Activated CD8-positive, alpha-beta T cell treated with anti-CD3 and anti-CD28 coated beads, Interleukin-2, amount 10 ng/mL, durations not matched to agents 7 days and 5 days (primary cell): ENCODE measurements at places on chromosomes 11 and 22.

- no peak for DNase-seq
Observed at GRCh38 chr11:110096496-110096895, 3.3 kb downstream of the ZC3H12C start.

DNA sequence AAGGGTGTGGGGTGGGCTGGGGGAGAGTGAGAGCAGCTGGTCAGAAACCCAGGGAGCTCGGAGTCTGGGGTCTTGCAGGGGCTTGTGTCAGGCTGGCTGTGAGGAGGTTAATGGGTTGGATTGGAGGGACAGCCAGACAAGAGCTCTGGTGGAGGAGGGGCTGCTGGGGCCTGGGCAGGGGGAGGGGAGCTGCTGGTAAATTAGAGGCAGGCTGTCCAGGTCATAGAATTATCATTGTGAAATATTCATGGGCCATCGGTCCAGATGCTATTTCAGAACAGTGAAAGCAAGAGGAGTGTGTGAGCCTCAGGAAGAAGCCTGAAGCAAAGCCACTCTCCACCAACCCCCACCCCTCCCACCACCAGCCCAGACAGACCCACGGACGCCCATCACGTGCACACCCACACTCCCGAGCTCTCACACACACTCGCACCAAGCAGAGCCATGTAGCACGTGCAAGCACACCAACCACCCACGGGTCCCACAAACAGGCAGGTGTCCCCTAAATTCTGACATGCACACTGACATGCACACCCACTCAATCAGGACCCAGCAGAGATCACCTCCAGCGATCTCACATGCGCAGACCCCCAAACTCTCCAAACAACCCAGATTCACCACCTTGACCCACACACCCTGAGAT, 18.8 kb downstream of the RTN4RL2 start:
- no peak for DNase-seq

DNA sequence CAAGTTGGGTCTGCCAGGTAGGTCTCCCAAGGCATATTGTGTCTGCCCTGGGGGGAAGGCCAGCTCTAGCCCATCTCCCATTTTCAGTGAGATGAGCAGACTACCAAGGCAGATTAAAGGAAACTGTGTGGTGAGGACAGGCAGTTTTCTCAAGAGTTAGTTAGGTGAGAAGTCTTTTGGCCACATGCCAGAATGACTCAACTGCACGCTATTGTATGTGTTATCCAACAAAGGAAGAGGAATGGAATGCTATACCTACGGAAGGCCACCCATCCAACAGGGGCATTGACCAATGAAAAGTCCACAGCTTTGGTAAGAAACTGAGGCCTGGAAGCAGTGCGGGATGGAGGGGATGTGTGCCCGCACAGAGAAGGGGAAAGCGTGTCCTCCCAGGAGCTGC, 941.7 kb downstream of the NTM start:
- DNase-seq: no peak

DNA sequence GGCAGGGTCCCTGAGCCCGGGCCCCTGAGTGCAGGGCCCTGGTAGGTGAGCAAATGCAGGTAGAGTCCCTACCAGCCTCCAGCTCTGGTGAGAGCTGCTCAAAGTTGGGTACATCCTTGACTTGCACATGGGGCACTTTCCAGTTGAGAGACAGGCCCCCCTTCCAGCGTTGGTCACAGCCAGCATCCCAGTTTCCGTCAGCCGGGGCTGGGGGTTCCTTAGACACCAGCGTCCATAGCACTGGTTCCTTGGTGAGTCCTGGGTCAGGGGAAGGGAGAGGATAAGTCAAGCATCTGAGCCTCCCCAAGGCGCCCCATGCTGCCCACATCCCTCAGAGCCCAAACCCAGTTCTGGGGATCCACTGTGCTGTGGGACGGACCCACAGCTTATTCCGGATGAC, 5.6 kb downstream of the PNPLA5 start:
- no peak for DNase-seq

DNA sequence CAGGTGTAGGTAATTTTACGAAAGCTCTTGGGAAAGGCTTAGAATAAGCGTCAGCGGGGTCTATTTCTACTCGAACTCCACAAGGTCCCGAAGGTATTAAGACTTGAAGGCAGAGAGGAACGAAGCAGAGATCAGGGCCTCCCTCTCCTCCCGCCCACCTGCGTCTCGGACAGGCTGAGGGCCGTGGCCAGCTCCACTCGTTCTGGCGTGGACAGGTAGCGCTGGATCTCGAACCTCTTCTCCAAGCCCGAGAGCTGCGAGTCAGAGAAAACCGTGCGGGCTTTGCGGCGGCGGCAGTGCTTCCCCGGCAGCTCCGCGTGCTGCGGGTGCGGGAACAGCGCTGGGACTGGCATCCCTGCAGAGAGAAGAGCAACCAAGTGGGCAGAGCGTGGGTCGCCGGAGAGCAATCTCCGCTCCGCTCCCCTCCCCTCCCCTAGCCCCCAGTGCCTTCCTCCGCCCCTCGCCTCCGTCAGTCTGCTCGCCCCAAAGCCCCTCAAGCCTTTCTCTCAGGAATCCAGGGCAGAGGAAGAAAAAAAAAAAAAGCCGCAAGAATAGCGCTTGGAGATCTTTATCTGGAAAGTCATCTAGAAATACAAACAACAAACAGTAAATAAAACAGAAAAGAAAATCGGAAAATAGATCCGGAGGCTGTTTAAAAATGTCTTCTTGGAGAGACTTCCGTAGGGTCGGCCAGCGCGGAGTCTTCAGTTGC, 2.4 kb downstream of the BSX start:
- DNase-seq: no peak

- no peak for DNase-seq
Observed at GRCh38 chr22:19748991-19749664, 11.4 kb upstream of the TBX1 start.

DNA sequence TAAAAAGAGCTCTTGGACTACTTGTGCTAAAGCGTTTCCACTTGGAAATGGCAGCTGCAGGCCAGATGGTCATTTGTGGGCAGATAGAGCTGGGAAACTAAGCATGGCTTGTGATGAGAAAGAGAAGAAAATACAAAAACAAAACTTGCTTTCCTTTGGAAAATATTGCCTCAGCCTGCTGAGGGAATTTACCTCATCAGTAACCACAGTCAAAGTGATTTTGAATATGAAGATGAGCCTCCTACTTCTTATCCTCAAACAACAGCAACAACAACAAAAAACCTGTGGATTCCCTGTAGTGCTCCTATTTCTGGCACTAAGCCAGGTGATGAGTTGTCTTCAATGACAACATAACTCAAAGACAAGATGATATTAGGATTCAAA, 62.7 kb upstream of the FIBIN start:
- DNase-seq: no peak
